M059J (cell line): ENCODE measurements at places on chromosomes 7 and 10. TPM values are rescaled to one million over a fixed set of nuclear protein-coding genes. Genes with fewer than 3 reads are reported as not detected.

GPR37 gene
- total RNA-seq = 3.8 and 6.2 TPM in 2 replicates

MKLN1 gene
- total RNA-seq = 26.5 and 32.0 TPM in 2 replicates

TMEM236 gene
- total RNA-seq = not detected in 2 replicates

ASB4 gene
- not detected in 2 replicates for total RNA-seq

CXCL12 gene
- total RNA-seq = 0.81 and 0.96 TPM in 2 replicates

ZNF804B gene
- not detected in 2 replicates for total RNA-seq

GTPBP4 gene
- 11.2 and 20.7 TPM in 2 replicates for total RNA-seq

HMX2 gene
- 0.07 and 0.96 TPM in 2 replicates for total RNA-seq

SRI gene
- 44.9 and 92.0 TPM in 2 replicates for total RNA-seq

LRRC18 gene
- not detected in 2 replicates for total RNA-seq

NRBF2 gene
- total RNA-seq = 28.0 and 30.2 TPM in 2 replicates

CACNA2D1 gene
- total RNA-seq = 3.1 and 8.3 TPM in 2 replicates

MYL10 gene
- not detected in 2 replicates for total RNA-seq

CDNF gene
- not detected in 2 replicates for total RNA-seq

CFAP58 gene
- 1.0 and 2.9 TPM in 2 replicates for total RNA-seq

TAS2R5 gene
- 0.30 TPM in 1 of 2 replicates, not detected in the other for total RNA-seq

CABCOCO1 gene
- total RNA-seq = 0.96 and 3.6 TPM in 2 replicates

MMRN2 gene
- total RNA-seq = 0.84 TPM in 1 of 2 replicates, not detected in the other

NKX1-2 gene
- 0.02 and 0.30 TPM in 2 replicates for total RNA-seq

STAMBPL1 gene
- total RNA-seq = 18.2 and 22.8 TPM in 2 replicates

GPRIN2 gene
- 0.10 and 1.6 TPM in 2 replicates for total RNA-seq

RBM20 gene
- 0.02 and 1.8 TPM in 2 replicates for total RNA-seq
